ENCODE measurements at places on chromosomes 12 and 14.

- no peak for DNase-seq
Observed at GRCh38 chr12:24285448-24285847, 336.0 kb upstream of the SOX5 start.

DNA sequence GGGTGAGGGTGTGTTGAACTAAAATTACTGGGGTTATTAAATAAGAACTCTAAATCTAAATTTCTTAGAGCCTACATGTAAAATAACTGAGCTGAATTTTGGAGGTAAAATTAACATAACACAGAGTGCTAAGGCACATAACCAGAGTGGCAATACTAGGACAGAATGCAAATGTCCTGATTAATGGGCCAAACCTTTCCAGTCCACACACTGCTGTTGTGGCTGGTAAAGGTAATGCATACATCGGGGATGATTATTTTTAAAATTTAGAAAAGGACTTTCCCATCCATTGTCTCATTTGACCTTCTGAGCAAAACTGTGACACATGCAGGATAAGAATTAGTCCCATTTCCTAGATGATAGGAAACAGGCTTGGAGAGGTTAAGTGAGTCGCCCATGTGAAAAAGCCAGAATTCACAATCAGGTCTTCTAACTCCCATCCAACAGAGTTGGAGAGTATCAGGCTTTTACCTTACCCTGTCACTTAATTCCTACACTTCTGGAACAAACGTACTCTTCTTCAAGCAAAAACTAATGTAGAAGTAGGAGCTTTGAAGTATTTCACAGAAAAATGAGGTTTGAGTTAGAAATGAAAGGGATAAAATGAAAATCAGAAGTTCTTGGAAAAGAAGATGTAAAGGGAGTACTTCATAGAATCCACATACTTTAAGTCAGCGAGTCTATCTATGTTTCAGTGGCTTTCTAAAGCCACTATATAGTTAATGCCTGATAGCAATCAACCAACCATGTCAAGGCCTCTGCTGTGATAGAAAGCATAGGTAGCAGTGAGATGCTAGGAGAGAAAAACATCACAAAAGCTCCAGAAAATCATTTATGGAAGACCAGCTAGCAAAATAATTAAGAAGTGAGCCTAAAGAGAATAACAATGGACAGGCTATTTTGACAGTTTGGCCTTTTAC is 334.9 kb upstream of the DIO2 start:
- no peak for DNase-seq

DNA sequence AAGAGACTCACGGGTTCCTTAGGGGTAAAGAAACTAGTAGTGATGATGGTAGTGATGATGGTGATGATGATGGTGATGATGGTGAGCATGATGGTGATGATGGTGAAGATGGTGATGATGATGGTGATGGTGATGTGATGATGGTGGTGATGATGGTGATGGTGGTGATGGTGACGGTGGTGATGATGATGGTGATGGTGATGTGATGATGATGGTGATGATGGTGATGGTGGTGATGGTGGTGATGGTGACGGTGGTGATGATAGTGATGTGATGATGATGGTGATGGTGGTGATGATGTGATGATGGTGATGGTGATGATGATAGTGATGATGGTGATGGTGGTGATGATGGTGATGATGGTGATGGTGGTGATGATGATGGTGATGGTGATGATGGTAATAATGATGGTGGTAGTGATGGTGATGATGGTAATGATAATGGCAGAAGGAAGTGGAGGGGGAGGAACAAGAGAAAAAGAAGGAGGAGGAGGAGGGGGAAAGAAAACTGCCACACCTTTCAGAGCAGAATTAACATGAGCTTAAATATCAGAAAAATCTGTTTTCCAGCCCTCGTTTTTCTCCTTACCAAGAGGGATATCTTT is 85.5 kb downstream of the FZD10 start:
- no peak for DNase-seq

GRCh38 chr14:48382961-48383360 is 707.6 kb upstream of the MDGA2 start:
- no peak for DNase-seq

DNA sequence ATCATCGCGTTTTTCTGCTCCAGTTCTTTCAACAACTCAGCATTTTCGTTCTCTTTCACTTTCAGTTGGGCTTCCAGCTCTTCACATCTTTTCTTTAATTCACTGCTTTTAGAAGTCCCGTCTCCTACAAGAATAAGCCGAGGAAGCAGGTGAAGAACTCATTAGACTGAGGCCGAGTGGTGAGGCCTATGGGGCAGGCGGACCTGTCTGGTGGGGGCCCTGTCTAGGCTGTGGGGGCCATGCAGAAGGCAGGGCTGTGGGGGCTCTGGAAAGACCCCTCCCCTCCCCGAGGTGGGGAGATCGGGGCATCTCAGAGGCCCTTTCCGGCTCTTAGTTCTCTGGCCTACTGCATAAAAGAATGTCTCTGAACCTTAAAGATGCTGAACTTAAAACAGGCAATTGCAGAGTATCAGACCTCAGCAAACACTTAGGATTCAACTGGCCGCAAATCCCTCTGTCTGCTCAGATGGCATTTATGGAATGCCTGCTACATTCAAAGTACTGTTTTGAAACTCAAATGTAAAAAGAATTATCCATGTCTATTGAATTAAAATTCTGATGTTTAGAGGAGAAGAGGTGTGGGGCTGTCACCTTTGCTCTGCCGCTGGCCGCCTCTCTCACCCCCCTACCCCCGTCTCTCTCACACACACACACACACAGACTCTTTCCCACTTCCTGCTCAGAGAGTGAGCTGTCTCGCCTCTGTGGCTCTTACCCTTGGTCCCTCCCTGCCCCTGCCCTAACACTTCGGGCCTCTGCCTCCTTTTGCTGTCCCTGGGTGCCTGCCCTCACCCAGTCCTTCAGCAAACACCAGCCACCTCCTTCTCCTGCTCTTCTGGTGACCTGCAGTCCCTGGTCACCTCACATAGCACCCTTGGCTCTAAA is 34.7 kb downstream of the CCDC92 start:
- DNase-seq, result no peak

GRCh38 chr12:41142376-41142775 is 45.7 kb upstream of the PDZRN4 start:
- DNase-seq, result no peak

DNA sequence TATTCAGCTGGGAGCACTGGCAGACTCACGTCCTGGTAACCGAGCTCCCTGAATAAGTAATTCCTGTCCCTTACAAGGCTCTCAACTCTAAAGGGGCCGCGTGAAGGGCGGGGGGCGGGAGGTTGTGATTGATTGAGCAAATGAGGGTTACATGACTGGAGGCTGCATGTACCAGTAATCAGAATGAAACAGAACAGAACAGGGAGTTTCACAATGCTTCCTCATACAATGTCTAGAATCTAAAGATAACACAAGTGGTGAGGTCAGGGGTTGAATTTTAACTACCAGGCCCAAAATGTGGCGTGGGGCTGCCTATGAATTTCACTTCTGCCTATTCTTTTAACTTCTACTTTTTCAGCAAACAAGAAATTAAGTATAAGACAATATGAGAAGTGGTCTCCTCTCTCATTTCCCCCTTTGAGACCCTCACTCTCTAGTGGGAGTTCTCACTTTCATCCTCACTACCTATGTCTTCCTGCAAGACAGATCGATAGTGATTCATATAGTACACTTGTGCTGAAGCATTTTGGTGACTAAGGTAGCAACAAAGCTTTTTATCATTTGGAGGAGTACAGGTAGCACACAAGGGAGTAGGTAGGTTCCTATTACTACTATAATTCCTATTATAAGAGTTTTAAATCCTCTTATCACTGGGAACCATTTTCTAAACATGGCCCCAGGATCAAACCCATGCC is 239.8 kb downstream of the KTN1 start:
- DNase-seq, result no peak

Data from tongue (tissue), 3 donors.